ENCODE measurements at places on chromosomes 3 and 15.

GRCh38 chr15:93428150-93428549 is 339.1 kb upstream of the RGMA start:
- no peak for DNase-seq

DNA sequence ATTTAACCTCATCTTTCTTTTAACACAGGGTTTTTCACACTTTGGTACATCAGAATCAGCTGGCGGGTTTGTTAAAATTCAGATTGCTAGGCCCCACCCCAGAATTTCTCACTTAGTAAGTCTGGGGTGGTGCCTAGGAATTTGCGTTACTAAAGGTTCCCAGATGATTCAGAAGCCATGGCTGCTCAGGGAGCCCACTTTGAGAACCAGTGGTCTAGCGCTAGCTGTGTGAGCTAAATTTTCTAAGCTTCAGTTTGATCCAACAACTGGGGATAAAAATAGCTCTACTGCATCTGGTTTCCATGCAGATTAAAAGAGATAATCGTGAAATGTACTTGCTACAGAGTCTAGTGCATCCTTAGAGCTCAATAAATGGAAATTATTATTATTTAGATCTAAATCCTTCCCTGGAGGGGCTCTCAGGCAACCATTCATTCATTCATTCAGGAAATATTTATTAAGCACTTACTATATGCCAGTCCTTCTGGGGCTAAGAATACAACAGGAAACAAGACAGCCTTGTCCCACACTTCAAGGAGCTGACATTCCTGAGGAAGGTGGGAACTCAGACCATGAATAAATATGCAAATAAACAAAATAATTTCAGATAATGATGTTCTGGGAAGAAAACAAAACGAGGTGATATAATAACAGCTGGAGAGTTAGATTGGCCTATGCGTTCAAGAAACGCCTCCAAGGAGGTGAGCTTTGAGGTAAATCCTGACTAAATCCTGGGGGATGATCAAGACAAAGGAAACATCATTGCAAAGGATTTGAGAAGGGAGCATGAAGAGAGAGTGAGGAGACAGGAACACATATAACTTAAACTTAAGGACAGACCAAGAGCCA is 3.9 kb upstream of the CIDEC start:
- no peak for DNase-seq

GRCh38 chr3:102181175-102181920 is 253.5 kb upstream of the ZPLD1 start:
- DNase-seq: no peak

DNA sequence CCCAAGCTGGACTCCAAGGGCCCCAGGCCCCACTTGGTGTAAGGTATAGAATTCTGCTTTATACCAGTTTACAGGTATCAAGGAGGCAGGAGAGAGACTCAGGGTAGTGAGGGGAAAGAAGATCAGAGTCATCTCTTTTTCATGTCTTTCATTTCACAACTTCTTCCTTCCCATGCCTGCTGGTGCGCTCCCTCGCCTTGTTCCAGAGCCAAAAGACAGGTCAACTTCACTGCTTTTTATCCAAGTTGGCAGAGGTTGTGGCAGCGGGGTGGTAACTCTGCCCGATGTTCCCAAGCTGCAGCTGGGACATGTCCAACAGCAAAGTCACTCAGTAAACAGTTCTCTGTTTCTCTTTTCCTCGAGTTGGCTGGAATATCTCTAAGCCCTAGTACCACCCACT is 86.3 kb upstream of the TCF12 start:
- peak; percentile 66 for DNase-seq

DNA sequence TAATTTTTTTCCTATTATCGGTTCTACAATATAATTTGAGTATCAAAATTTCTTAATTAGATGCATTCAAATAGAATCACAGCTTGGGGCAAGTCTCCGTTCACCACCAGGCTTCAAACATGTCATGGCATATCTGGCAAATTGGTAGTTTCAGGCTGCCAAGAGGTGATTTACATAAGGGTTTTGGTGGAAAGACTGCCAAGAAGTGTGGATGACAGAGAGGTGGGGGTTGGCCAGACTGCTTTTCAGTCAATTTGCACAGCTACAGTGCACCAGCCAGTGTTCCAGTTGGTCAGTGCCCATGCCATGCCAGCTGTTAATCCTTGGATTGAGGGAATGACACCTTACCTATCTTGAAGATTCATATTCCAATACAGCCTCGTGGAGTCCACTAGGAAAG is 8.4 kb upstream of the GSK3B start:
- no peak for DNase-seq

- DNase-seq: no peak
Observed at GRCh38 chr3:36172699-36173098, 207.6 kb upstream of the STAC start.

GRCh38 chr3:126390201-126390600 is 4.5 kb upstream of the CFAP100 start:
- DNase-seq: no peak

DNA sequence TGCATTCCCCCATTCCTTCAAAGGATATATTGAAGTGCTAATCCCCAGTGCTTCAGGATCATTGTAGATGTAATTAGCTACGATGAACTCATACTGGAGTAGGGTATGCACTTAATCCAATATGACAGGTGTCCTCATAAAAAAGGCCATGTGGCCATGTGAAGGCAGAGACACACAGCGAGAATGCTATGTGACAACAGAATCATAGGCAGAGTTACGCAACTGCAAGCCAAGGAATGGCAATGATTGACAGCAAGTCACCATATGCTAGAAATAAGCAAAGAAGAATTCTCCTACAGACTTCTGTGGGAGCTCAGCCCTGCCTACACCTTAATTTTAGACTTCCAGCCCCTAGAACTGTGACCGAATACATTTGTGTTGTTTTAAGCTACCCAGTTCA is 875.6 kb upstream of the ROBO1 start:
- DNase-seq: no peak

- DNase-seq: no peak
Observed at GRCh38 chr3:62884096-62884870, 9.1 kb upstream of the CADPS start.

Data from globus pallidus (tissue), 1 donor.